ENCODE measurements at places on chromosomes 1 and 21.

DNA sequence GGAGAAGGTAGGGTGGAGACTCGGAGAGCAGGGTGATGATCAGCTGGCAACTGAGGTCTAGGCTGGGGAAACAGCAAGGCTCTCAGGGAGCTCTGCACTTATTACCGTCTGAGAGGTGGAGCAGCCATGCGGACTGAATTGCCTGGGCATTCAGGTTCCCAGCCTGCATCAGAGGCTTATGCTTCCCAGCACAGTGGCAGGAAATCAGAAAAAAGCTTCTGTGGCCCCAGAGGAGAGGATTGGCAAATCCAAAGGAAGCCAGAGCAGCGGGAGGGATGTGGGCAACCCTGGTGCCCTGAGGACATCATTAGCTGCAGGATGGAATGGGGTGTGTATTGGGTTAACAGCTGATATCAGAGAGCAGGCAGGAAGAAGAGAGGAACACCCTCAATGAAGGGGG, 374.1 kb upstream of the POU3F1 start:
- DNase-seq: no peak

- DNase-seq: no peak
These were observed 63.3 kb downstream of the AK4 start for GRCh38 chr1:65211331-65211730.

DNA sequence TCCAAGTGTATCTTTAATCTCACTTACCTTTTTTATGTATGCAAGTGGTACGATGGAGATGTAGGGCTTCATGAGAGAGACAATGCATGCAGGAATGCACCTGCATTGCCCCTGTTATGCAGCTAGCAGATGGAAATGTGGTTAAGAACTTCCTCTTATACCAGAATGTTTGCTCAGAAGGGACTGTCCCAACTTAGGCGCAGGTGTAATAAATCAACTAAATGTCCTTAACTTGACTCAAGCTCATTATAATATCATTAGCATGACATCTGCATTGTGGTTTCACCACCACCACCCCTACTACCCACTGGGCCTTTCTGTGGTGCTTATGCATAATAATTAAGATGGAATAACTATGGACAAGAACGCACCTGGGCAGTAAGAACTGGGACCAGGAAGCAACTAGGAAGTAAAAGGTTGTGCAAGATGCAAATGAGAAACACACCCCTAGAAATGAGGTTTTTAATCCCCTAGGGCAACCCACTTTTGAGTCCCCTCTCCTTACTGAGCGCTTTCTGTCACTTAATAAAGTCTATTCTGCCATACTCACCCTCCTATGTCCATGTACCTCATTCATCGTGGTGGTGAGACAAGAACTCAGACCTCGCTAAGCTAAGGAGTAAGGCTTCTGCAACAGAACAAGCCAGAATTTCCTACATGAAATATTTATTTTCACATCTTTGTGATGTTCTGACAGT, 1103.3 kb upstream of the B3GALT2 start:
- no peak for DNase-seq

DNA sequence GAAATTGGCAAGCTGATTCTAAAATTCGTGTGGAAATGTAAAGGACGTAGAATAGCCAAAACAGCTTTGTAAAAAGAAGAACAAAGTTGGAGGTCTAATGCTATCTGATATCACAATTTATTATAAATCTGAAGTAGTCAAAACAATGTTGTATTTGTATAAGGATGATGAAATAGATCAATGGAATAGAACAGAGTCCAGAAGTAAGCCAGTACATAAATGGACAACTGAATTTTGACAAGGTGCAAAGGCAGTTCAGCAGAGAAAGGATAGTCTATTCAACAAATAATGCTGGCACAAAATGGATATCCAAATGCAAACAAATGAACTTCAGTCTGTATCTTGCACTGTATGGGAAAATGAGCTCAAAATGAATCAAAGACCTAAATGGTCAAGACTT, 20.2 kb downstream of the RALGPS2 start:
- no peak for DNase-seq

GRCh38 chr1:207981976-207982375, 71.1 kb upstream of the CD34 start:
- DNase-seq: no peak

- no peak for DNase-seq
These were observed 26.1 kb upstream of the UMODL1 start for GRCh38 chr21:42044871-42045495.

DNA sequence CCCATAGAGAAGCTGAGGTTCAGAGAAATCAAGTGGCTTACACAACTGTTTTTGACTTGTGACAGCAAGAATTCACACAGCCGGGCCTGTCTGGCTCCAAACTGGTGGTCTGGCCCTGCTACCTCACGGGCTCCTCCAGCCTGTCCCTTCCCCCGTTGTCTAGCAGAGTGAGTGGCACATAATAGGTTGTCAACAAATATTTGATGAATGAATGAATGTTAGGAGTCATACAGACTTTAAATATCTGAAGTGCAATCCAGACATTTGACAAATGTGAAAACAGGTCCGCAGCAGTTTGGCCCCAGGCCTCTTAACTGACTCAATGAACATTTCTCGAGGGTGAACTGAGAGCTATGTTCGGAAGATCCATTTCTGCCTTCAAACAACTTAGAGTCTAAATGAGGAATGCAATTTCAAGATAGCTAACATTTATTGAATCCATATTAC, 1.1 kb upstream of the RHOC start:
- DNase-seq: no peak
